ENCODE measurements at places on chromosomes 12 and 14. TPM values are rescaled to one million over a fixed set of nuclear protein-coding genes. Genes with fewer than 3 reads are reported as not detected.

TMEM233 gene
- not detected for total RNA-seq

- peaks cover 15% of the 10 kb centered on the region for H3K4me1 ChIP-seq
- no peak overlapping the region for H3K4me3 ChIP-seq
- H3K27ac ChIP-seq = peak overlapping the region; percentile 49
- H3K27me3 ChIP-seq = peaks cover 3% of the 10 kb centered on the region
Observed at GRCh38 chr12:109962398-109962797, 33.8 kb downstream of the GIT2 start.

HOXC10 gene
- not detected for total RNA-seq

CCDC196 gene
- total RNA-seq = not detected

GRCh38 chr12:50053583-50053982 lies 3.8 kb upstream of the ASIC1 start:
- peaks cover 55% of the 10 kb centered on the region for H3K4me1 ChIP-seq
- H3K4me3 ChIP-seq = no peak overlapping the region
- peaks cover 5% of the 10 kb centered on the region for H3K36me3 ChIP-seq
- no peak for DNase-seq
- H3K27me3 ChIP-seq = peaks cover 27% of the 10 kb centered on the region

GRCh38 chr12:34601689-34602088 lies 579.4 kb downstream of the ALG10 start:
- H3K4me1 ChIP-seq = no peaks in the 10 kb centered on the region
- no peaks in the 10 kb centered on the region for H3K36me3 ChIP-seq
- H3K4me3 ChIP-seq = no peak overlapping the region
- no peak overlapping the region for H3K27ac ChIP-seq

DNA sequence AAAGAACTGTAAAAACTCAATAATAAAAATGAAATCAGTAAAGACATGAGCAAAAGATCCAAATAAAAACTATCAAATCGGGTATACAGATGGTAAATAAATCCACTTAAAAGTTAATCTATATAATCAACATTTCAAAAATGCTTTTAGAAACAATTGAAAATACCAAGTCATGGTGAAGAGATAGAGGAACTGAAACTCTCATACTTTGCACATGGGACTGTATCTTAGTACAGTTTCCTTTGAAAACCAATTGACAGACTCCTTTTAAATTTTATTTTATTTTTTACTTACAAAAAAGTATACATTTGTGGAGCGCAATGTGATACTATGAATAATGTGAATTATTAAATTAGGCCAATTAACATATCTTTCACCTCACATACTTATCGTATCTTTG lies 98.6 kb upstream of the FAR2 start:
- peaks cover 11% of the 10 kb centered on the region for H3K4me1 ChIP-seq
- H3K27ac ChIP-seq = no peak overlapping the region
- H3K36me3 ChIP-seq = peaks cover 4% of the 10 kb centered on the region
- DNase-seq = no peak
- H3K4me3 ChIP-seq = no peak overlapping the region

GRCh38 chr14:55114720-55115119 lies 14.3 kb upstream of the LGALS3 start:
- no peaks in the 10 kb centered on the region for H3K36me3 ChIP-seq
- DNase-seq = no peak
- no peak overlapping the region for H3K4me3 ChIP-seq
- H3K27ac ChIP-seq = no peak overlapping the region

DNA sequence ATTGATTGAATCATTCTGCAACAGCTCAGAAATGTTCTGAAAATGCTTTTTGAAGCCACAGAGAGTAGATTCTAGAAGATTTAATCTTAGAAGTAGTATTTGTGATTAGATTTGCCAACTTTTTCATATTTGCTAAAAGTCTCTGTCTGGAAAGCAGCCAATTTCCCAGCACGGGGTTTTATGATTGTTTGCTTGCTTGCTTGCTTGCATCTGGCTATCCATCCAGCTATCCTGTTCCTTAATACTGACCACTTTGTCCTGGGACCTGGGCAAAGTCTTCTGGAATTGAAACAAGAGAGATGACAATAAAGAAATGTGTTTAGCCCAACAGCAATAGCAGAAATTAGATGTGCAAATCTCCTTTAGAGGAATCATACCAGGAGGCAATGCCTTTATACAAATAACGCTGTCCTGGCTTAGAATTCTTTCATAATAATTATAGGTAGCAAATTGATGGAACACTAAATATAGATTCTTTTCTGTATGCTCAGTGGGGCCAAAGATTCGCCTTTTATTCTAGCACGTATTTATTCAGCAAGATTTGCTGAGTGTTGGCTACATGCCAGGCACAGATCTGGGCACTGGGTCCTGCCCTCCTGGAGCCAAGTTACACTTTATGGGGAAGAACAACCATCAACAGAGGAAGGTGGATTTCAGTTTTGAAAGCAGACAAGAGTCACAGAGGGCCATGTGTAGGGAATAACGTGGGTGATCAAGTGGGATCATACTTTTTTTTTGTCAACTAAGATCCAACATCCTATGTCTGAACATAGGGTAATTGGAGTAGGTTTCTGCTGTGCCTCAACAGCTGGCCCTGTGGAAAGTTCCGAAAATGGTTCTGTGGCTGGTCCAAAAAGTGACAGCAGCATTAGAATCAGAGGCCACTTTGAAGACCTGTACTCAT lies 25.3 kb downstream of the MYBPC1 start:
- H3K36me3 ChIP-seq = no peaks in the 10 kb centered on the region
- H3K4me1 ChIP-seq = no peaks in the 10 kb centered on the region
- no peak for DNase-seq

DNA sequence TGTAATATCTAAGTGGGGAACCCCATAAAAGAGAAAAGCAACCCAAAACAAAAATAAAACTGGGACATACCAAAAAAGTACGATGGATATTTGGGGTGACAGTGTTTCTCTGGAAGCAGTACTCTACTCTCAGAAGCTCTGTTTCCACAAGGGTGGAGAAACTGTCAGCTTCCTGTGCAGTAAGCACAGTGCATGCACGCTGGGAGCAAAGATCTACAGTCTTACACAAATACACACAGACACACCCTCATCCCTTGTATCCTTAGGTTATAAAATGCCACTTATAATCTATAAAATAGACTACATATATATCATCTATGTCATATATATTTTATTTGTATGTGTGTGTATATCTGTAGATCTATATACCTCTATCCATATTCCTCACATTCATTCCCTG lies 225.8 kb upstream of the SOX5 start:
- H3K4me1 ChIP-seq = no peaks in the 10 kb centered on the region
- H3K27ac ChIP-seq = no peak overlapping the region
- no peak overlapping the region for H3K4me3 ChIP-seq

DNA sequence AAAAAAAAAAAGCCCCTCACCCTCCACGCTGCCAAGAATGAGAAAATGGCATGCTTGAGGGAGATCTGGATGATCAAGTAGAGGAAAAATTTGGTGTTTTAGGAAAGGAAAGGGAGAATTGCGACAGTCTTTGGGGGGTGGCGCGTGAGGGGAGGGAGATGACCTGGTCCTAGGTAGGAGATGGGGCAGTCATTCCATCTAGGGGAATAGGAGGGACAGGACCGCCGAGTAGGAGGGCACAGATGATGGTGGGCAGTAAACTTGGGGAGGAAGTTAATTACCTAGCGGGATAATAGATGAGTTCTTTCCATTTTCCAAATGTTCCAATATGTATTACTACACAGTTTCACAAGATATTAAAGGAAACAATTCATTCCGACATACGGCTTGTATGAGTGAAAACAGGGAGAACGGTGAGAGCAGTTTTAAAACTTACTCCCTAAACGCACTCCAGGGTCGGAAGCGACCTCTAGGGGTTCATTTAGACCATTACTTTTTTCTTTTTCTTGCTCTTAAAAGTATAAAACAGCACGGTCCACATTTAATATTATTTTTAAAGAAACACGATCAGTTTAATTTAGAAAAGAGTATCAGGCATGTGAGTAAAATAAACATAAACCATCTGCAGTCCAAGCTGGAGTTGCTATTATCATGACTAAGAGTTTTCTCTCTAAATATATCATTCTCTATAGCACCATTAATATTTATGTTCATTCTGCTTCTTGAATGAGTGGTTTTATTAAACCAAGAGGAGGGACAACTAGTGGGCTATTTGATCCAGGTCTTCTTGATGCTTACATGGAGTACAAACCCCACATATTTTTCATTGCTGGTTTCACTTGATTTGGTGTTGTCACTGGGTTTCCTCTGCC lies 3.0 kb upstream of the FNTB start:
- peaks cover 7% of the 10 kb centered on the region for H3K27me3 ChIP-seq
- peaks cover 6% of the 10 kb centered on the region for H3K4me1 ChIP-seq
- H3K4me3 ChIP-seq = peak overlapping the region; percentile 66
- H3K36me3 ChIP-seq = no peaks in the 10 kb centered on the region
- peak overlapping the region; percentile 19 for H3K27ac ChIP-seq

PEBP1 gene
- total RNA-seq = 224 TPM

SLC6A12 gene
- 0.64 TPM for total RNA-seq

DNA sequence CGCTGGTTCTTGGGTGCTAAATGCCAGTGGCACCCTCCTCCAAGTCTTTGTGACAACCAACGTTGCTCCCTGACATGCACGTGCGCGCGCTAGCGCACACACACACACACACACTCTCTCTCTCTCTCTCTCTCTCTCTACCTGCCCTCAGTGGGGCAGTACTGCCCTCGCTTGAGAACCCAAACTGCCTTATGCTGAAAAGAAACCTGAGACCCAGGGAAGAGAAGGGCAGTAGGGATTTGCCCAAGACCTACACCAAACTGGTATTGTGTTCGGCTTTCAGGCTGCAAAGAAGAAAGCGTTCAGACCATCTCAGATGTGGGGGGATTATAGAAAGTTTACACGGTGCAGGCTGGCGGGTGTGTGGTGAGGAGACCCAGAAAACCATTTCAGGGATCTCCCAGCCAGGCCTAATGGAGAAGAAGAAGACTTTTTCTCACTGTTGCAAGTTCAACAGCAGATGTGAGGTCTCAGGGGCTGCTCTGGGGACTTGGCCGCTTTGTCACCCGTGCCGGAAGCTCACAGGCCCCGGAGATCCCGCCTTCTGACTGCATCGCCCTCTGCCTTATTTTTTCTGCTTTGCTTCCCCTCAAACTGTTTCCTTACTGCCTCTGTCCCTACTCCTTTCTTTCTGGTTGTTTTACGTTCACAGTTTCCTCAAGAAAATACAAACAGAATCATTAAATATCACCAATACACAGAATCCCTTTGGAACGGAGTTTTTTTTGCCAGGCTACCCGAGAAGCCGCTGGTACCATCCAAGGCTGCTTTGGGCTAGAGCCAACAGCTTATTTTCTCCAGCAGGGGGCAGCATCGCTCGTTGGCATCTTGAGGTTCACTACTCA lies 82.4 kb downstream of the PPM1A start:
- H3K36me3 ChIP-seq = no peaks in the 10 kb centered on the region
- H3K4me3 ChIP-seq = peak overlapping the region; percentile 90
- peaks cover 7% of the 10 kb centered on the region for H3K27me3 ChIP-seq
- H3K4me1 ChIP-seq = peaks cover 17% of the 10 kb centered on the region
- DNase-seq = peak; percentile 88

DNA sequence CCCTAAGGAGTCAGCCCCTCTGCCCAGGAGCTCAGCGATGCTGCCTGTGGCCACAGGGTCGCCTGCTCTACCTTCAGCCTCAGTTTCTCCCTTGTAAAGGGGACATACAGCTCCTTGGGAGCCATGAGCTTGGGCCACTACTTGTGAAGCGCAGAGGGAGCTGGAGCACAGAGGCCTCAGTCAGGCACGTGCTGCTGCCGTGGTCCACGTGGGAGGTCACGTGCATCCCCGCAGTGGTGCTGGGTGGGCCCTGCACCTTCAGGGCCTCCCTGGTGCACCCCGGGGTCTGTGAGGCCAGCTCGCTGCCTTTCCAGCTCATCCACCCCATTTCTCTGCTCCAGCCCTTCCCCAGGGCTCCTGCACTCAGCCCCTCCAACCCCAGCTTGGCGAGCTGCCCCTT lies 10.9 kb upstream of the C14orf180 start:
- no peak for DNase-seq
- H3K4me1 ChIP-seq = peaks cover 1% of the 10 kb centered on the region
- no peak overlapping the region for H3K27ac ChIP-seq
- no peaks in the 10 kb centered on the region for H3K36me3 ChIP-seq

DNA sequence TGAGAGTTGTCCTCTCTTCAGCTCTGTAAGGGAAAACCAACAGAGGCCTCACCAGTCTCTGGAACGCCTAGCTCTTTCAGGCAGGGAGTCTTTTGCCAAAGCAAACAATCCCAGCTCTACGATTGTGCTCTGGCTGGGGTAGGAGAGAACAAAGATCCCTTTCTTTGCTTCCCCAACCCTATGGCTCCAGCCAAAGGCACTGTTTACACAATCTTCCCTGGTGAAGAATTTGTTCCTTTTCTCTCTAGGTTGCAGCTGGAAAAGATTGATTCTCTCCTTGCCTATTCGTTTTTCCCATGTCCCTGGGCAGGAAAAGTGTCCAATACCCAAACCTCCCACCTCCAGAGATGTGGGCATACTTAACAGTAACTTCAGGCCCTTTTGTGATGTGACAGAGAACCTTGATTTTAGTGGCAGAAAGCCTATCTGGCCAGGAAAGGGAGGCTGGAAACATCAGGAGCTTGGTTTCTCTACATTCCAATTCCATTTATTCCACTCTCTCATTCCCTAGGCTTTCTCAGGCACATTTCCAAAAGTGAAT lies 16.8 kb downstream of the ATP5MC2 start:
- no peak overlapping the region for H3K4me3 ChIP-seq
- H3K4me1 ChIP-seq = peaks cover 5% of the 10 kb centered on the region
- peaks cover 6% of the 10 kb centered on the region for H3K27me3 ChIP-seq
- no peak for DNase-seq
- H3K27ac ChIP-seq = no peak overlapping the region

GRCh38 chr14:23306412-23307145 lies at the start of gene BCL2L2:
Gene BCL2L2 (plus strand): TSS chr14:23306833. CDS start chr14:23307768, 935 bp downstream.
- H3K27me3 ChIP-seq = peaks cover 15% of the 10 kb centered on the region
- peak within 1 kb of the TSS; percentile 97 for H3K4me3 ChIP-seq
- DNase-seq = peak; percentile 92
- H3K27ac ChIP-seq = peak within 1 kb of the TSS; percentile 94

DNA sequence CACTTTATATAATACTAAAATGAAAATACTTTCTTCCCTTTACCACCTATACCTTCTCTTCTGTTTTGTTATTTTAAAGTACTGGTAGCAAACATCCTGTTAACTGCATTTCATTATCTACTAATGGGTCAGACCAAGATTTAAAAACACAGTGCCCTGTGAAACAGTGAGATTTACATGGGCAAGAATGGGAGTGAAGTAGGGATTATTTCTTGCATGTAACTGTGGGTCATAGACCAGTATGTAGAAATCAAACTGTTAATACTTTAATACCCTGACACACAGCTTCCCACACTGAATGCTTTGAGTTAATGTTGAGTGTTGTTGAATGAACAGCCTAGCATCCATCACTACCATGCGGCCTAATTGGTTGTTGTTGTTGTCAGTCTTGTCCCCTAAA lies 61.6 kb downstream of the PLEKHA5 start:
- H3K27me3 ChIP-seq = peaks cover 10% of the 10 kb centered on the region
- peak overlapping the region; percentile 52 for H3K27ac ChIP-seq
- no peak overlapping the region for H3K4me3 ChIP-seq
- peaks cover 40% of the 10 kb centered on the region for H3K4me1 ChIP-seq

All from glutamatergic neuron (in vitro differentiated cells).